ENCODE measurements at places on chromosomes 13 and 19. TPM values are rescaled to one million over a fixed set of nuclear protein-coding genes. Genes with fewer than 3 reads are reported as not detected.

DNA sequence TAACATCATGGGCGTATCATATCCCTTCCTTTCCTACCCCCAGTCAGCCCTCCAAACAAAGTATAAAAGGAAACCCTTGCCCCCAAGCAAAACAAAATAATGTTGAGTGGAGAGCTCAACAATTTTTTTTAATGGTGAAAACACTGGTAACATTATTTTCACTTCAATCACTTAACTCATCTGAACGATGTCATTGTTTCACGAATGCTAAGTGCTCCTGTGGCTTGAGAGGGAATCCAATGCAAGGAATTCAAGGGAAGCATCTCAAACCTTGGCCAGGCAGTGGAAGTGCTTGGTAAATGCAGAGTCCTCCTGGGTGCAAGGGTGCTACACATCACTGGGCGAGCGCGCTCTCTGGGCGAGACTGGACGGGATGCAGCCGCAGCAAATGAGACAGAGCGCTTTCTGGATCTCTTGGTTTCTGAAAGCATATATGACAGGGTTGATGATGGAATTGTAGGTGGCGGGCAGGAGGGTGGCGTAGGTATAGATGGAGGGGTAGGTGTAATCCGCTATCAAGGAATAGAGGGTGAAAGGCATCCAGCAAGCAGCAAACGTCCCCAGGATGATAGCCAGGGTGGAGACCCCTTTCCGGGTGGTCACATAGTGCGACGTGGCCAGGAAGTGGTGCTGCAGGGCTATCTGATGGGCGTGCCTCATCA, 2.0 kb downstream of the GPR12 start:
- DNase-seq, result no peak

The GPR12 gene
- total RNA-seq, result not detected

DNA sequence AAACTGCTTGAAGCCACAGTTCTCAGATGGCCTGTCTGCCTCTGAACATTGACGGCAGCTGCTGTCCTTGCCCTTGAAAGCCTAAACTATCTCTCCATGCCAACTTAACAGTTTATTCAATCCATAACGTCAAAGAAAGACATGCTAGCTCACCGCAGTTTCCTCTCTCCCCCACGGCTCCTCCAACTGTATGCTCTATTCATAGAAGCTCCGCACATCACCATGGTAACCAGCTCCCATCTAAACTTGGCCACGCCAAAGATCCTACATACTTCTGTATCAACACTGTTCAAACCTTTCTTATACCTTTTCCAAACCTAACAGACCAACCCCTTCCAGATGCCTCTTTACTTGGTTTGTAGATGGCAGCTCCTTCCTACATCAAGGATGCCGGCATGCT, 48.6 kb downstream of the ZNF91 start:
- DNase-seq, result no peak

The MEF2B gene
- 1.1 TPM for total RNA-seq

The ZNF506 gene
- 11.4 TPM for total RNA-seq

GRCh38 chr19:35774274-35775045, 904 bp upstream of the ARHGAP33 start:
- DNase-seq, result no peak

DNA sequence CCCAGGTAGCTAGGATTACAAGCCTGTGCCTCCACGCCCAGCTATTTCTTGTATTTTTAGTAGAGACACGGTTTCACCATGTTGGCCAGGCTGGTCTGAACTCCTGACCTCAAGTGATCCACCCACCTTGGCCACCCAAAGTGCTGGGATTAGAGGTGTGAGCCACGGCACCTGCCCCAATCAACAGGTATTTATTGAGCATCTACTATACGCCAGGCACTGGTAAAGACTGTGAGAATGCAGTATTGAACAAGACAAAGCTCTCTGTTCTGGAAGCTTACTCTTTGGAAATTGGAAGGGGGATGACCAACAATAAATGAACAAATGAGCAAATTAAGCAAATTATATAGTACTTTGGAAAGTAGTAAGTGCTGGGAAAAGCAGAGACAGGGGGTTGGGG, 21.4 kb upstream of the ERCC1 start:
- DNase-seq, result no peak

The SPART gene
- 38.9 TPM for total RNA-seq

The DHDH gene
- 0.85 TPM for total RNA-seq

The ELAVL3 gene
- not detected for total RNA-seq

- no peak for DNase-seq
Observed at GRCh38 chr19:46815833-46816627, 27.6 kb upstream of the SLC1A5 start.

The SIGLEC5 gene
- not detected for total RNA-seq

GRCh38 chr13:76094645-76095044, 458.5 kb downstream of the LMO7 start:
- DNase-seq, result no peak

The KLK14 gene
- not detected for total RNA-seq

GRCh38 chr19:14349426-14349825, 31.8 kb upstream of the ADGRE5 start:
- DNase-seq, result no peak

DNA sequence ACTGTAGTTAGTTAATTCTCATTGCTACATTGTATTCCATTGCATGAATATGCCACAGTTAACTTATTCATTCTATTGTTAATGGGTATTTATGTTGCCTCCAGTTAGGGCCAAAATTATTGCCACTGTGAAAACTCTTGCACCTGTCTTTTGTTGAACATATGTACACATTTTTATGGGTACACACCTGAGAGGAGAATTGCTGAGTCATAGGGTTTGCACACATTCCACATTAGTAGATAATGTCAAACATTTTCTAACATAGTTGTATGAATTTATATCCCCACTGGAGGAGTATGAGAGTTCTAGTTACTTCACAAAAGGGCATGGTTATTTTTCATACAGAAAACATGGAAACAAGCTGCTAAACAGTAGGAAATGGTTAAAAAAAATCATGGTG, 338.4 kb downstream of the FOXO1 start:
- DNase-seq, result no peak

The PDE4A gene
- 25.8 TPM for total RNA-seq

GRCh38 chr19:39969266-39969665, 1.7 kb upstream of the PSMC4 start:
- no peak for DNase-seq

The GPR183 gene
- total RNA-seq, result 0.15 TPM

DNA sequence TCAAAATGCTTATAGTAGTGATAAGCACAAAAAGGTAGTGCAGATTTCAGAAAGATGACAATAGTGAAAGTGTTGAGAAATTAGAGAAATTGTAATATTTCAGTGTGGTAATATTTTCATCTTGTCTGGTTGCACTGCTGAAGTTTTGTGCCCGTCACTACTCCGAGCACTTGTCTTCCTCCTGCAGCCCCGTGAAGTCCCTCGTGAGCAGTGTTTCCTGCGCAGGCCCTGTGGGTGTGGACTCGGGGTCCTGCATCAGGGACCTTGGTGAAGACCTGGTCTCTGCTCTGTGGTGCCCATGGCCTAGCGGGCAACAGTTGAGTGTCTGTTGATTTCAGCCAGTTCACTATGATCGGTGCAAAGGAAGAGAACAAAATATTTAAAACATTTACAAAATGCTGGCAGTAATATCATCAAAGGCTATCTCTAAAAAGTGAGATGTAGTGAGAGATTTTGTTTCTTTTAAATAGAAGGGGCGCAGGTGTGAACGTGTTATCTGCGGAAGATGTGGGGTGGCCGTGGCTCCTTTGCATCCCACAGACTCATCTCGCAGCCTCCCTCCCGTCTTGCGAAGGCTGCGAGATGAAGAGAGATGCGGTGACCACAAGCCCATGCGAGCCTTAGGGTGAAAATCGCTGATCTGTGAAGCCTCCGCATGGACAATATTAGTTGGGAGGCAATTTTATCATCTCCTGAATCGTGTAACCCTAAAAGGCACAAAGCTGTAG, 27.7 kb upstream of the DCUN1D2 start:
- DNase-seq, result no peak

DNA sequence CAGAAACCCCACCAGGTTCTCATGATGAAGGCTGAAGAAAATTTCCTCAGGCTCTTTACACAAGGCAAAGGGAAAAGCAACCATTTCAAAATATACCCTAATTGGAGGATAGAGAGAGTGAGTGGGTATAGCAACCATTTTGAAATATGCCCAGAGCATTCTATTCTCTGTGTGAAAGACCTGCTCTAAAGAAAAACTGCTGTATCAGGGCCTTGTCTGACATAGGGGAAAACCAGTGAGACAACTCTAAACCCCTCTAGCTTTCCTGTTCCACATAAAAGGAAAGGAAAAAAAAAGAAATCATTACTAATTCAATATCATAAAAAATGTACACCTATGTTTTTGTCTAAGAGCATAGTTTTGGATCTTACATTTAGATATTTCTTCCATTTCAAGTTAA, 42.3 kb downstream of the TPTE2 start:
- no peak for DNase-seq

The INSR gene
- total RNA-seq, result 2.5 TPM

DNA sequence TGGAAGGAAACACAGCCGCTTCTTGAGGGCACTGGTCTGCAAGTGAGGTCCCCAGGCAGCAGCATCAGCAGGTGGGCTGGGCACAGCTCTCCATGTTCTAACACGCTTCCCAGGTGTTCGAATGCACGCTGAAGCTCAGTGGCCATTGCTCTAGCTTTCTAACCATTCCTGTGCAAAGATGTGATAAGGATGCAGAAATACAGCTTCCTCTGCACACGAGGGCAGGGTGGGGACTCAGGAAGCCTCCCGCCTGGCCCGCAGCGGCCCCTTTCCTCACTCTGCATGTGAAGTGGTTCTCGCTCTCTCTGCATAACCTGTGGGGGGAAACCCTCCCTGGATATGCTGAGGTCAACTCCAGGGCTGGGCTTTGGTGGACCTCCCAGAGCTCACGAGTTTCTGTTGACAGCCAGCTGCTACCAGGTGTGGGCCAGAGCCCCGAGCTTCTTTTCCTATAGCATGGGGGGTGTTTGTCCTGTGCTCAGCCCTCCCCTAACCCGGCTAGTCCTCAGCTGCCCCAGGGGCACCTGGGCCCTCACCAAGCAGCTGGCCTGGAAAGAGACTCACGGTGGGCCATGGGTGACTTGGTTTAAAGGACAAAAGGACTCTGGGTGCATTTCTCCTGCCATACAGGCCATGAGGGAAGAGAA, 168.2 kb downstream of the TEX29 start:
- DNase-seq, result no peak

The SLC7A10 gene
- 1.1 TPM for total RNA-seq

- DNase-seq, result no peak
Observed at GRCh38 chr13:46751811-46752635, 44.9 kb downstream of the ESD start.

DNA sequence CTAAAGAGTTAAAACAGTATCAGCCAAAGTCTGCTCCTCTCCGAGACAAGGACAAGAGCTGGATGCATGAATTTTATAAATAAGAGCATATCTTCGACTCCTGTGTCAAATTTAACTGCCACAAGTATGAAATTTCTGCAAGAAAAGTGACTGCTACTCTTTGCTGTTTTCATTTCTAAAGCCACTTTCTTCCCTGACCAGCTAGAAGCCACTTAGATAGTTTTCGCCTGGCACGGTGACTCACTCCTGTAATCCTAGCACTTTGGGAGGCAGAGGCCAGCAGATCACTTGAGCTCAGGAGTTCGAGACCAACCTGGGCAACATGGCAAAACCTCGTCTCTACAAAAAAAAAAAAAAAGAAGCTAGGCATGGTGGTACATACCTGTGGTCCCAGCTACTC, 61.3 kb downstream of the ENOX1 start:
- DNase-seq, result no peak

- DNase-seq, result no peak
Observed at GRCh38 chr13:37290716-37291505, 185.4 kb upstream of the CSNK1A1L start.

The ETV2 gene
- total RNA-seq, result 2.8 TPM

DNA sequence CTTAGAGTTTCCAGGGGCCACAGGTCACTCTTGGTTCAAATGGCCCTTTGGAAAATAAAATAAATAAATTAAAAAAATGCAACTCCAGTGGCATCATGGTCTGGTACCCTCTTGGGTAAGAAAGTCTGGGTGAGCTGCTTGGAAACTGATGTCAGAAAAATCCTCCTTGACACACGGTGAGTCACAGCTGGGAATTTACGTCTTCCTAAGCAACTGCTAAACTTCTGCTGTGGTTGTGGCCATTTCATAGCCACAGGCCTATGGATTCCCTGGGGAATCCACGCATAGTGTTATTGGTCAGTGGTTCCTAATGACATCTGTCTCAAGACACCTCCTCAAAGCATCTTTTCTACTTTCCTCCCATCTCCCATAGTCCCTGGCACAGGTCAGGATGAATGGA, 220.8 kb downstream of the COG6 start:
- no peak for DNase-seq

The TEAD2 gene
- 31.9 TPM for total RNA-seq

DNA sequence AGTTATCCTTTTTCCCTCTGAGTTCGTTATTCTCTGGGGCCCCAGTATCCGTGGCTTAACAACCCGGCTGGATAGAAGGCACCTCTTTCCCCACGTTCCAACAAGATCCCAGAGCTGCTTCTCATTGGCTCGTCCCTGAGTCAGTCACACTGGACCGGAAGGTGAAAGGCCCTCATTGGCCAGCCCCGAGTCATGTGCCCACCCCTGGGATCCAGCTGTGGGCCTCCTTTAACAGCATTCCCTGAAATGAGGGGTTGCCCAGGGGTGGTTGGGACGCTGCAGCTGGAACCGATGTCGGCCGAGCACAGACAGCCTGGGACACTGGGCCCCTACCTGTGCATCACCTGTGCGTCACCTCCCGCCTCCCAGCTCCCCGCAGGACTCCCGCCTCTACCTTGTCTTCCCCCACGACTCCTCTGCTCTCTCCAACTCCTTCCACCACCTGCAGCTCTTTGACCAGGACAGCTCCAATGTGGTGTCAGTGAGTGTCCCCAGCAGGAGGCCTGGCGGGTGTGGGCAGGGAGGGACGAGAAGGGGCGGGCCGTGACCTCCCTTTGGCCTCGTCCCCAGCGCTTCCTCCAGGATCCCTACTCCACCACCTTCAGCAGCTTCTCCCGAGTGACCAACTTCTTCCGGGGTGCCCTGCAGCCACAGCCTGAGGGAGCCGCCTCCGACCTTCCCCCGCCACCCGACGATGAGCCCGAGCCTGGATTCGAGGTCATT, 4.3 kb downstream of the TBC1D17 start:
- no peak for DNase-seq

DNA sequence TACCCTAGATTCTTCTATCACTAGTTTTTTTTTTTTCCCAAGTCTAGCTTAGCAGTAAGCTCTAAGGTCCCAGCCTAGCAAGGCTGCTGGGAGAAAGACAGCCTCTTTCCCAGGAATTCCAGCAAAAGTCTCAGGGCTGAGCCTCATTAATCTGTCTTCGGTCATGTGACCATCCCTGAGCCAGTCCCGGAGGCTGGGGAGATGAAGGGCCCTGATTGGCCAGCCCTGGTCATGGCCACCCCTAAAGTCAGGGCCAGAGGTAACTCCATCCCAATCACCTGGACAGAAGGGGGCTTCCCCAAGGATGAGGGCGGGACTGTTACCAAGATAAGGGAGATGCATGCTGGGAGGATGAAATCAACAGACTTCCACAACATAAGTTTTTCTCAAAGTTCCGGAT, 43.3 kb downstream of the CCNE1 start:
- DNase-seq, result no peak

The MTUS2 gene
- total RNA-seq, result 0.05 TPM

GRCh38 chr13:57672168-57672567, 40.6 kb downstream of the PCDH17 start:
- no peak for DNase-seq

Data from Panc1 (cell line).